Glomerular endothelial cell (primary cell): ENCODE measurements at places on chromosomes 5 and 9. TPM values are rescaled to one million over a fixed set of nuclear protein-coding genes. Genes with fewer than 3 reads are reported as not detected.

Gene ZBED3
- total RNA-seq: 7.1 and 12.0 TPM in 2 replicates

Gene SH2D3C
- total RNA-seq: 94.0 and 160 TPM in 2 replicates

Gene CXXC5
- total RNA-seq: 20.8 and 22.6 TPM in 2 replicates

Gene ARL14EPL
- not detected in 2 replicates for total RNA-seq

Gene SLC34A3
- not detected in 2 replicates for total RNA-seq

Gene PTPRD
- total RNA-seq: 1.3 and 4.1 TPM in 2 replicates

Gene ZNF483
- 1.7 and 2.7 TPM in 2 replicates for total RNA-seq

Gene TERT
- not detected in 2 replicates for total RNA-seq

Gene ADAMTSL2
- total RNA-seq: 0.05 TPM in 1 of 2 replicates, not detected in the other

Gene SPATA31A3
- not detected in 2 replicates for total RNA-seq

Gene C5orf22
- 18.2 and 18.7 TPM in 2 replicates for total RNA-seq

Gene PCDH12
- total RNA-seq: 42.8 and 67.3 TPM in 2 replicates

Gene MSMP
- total RNA-seq: 1.6 and 7.9 TPM in 2 replicates

DNA sequence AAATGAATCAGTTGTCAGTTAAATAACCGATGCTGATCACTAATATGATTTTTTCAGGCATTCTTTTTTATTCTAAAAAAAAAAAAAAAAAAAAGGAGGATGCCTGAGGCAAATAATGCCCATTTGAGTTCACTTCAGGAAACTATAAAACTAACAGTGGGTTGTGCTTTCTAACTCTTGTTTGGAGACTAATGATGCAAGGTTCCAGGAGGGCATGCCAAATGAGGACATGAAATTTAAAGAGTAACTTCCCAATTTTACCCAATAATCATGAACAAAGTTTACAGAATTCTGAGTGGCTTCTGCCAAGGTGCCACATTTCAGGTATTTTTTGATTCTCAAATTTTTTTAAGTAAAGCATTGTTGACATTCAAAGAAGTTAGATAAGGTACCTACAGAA is 41.0 kb downstream of the CEP120 start:
- no peak for DNase-seq

- DNase-seq: no peak
These were observed 105.6 kb upstream of the ZNF366 start for GRCh38 chr5:72612810-72613209.

- DNase-seq: no peak
These were observed 888 bp downstream of the RABGAP1 start for GRCh38 chr9:122941582-122942234.

DNA sequence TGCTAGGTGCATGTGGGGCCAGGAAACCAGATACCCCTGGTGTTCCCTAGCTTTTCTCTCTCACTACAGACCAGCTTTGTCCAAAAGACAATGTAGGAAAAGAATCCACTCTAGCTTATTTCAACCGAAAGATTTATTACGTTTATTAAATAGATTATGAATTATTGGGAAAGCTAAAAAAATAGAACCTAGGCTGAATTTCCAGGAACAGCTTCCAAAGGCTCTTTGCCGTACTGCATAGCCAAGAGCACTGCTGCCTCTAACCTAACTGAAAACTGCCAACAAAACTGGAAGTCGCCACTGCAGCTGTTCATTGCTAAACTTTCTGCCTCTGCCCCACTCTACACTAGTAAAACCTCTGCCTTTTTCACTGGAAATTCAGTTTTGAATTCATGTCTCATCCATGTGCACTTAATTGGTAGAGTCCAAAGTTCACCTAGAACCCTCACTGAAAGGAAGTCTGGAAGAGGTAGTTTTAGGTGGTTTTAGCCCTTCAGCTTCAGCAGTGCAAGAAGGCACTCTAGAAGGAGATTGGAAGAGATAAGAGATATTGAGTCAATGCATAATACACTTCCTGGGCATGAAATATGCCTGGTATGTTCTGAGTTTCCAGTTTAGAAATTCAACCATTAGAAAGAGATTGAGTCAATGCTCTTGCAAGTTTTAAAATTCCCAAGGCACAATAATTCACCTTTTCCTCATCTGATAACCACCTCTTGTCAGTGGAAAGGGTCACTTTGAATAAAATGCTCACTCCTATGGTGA is 927.9 kb downstream of the MAT2B start:
- no peak for DNase-seq

GRCh38 chr5:14298126-14298847 is 155.1 kb downstream of the TRIO start:
- DNase-seq: no peak

- no peak for DNase-seq
These were observed 48.1 kb downstream of the PTCD2 start for GRCh38 chr5:72368271-72368670.

- DNase-seq: no peak
These were observed 311.4 kb downstream of the TMEM167A start for GRCh38 chr5:82765765-82766164.

DNA sequence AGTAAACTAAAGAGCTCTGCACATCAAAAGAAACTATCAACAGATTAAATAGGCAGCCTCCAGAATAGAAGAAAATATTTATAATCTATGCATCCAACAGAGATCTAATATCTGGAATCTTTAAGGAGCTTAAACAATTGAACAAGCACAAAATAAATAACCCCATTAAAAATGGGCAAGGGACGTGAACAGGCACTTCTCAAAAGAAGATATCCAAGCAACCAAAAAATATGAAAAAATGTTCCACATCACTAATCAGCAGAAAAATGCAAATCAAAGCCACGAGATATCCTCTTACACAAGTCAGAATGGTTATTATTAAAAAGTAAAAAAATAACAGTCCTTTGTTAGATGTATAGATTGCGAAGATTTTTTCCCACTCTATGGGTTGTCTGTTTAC is 109.1 kb upstream of the TRPC7 start:
- no peak for DNase-seq

DNA sequence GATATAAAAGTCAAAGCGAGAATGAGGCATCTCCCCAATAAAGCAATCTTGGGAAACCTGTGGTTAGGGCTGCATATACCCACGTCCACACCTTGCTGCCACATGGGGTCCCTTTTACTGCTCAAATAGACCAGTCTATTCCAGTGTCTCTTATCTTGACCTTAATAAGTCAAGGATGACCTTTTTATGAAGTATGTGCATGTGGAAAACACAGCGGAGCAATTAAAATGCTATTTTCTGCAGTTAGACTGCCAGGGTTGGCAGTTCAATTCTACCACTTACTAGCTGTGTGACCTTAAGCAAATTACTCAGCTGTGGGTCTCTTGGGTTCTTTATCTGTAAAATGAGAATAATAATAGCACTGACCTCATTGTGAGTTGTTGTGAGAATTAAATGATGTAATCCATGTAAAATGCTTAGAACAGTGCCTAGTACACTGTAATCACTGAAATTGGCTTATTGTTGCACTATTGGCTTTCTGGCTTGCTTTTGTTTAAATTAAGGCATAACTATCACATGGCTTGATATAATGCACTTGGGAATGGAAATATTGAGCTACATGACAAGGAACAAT is 67.8 kb upstream of the HSPB3 start:
- DNase-seq: no peak

DNA sequence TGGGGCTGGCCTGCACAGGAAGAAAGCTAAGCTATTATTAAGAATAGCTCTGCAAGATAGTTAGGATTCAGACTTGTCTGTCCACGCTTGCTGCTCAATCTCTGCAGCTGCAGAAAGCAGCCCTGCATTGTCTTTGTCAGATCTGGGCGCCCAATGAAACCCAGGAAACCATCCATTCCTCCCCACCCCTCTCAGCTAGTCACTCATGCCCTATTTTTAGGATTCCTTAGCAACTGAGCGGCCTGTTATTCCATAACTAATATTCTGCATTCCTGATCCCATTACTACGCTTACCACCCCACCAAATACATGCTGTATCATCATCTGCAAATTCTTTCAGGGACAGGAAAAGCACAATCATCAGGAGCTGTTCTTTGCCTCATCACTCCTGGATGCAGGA is 52.9 kb upstream of the APC start:
- DNase-seq: no peak

DNA sequence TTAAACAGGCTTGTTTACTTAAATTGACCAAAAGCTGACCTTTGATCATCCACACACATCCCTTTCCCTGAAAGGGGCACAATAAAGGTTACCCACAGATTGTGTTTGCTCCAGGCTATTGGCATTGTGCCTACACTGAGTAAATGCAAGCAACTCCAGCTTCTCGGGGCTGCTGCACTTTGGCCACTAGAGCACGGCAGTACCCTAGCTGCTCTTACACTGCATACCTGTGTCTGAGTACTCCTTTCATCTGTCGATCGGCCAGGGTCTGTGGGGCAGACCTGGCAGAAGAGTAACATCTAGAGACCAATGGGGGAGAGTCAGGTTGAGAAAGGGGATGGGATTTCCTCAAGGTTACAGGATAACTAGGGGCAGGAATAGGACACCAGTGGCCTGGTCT is 281.9 kb upstream of the NMUR2 start:
- no peak for DNase-seq

GRCh38 chr9:6439051-6439703 is 26.2 kb downstream of the UHRF2 start:
- DNase-seq: no peak

GRCh38 chr9:97990259-97990658 is 7.1 kb downstream of the ANP32B start:
- no peak for DNase-seq

- DNase-seq: no peak
These were observed 107.3 kb downstream of the AP3B1 start for GRCh38 chr5:78187172-78187571.

DNA sequence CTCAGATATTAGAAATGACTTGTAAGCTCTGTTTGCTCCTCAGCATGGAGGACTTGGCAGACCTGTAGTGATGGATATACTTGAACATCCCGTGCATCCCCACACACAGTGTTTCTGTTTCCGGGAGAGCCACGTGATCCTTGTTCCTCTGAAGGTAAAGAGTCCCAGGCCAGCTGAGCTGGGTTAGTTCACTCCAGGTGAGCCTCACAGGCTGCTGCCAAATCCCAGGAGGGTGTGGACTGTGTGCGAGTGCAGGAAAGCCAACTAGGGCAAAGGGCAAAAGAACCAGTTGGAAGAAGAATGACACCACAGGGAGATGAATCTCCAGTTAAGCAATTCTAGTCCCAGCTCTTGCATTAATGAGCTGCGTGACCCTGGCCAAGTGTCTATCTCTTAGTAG is 10.4 kb upstream of the TOMM5 start:
- no peak for DNase-seq

DNA sequence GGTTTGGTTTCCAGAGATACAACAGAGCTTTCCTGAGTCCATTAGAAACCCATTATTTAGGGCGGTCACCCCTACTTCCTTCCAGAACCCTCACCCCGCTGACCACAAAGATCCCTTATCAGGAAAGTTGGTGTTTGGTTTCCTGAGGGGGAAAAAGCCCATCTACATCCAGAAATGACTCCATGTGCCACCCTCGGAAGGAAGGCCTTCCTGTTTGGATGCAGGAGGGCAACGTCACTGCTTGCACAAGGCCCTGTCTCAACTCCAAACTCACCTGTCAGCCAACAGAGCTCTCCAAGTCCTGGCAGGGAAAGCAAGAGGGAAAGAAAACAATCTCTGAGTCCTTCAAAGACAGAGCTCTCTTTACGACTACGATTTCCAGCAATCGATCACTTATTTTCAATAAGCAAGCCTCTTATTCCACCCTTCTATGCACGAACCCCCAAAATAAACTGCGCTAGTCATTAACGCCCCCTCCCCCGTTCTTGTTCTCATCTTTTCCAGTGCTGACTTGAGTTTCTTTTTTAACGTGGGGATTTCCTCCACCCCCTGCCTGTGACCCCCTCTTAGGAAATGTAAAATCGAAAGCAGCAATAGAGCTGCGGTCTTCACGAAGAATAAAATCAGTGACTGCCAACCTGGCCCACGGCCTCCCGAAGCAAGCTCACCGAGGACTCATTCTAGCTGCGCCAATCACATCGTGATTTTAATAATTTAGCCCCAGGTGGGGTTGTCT is 35.7 kb upstream of the NTNG2 start:
- no peak for DNase-seq

- no peak for DNase-seq
These were observed 32.0 kb downstream of the NKD2 start for GRCh38 chr5:1040571-1040970.

GRCh38 chr9:2574203-2574602 is 47.4 kb upstream of the VLDLR start:
- DNase-seq: no peak

DNA sequence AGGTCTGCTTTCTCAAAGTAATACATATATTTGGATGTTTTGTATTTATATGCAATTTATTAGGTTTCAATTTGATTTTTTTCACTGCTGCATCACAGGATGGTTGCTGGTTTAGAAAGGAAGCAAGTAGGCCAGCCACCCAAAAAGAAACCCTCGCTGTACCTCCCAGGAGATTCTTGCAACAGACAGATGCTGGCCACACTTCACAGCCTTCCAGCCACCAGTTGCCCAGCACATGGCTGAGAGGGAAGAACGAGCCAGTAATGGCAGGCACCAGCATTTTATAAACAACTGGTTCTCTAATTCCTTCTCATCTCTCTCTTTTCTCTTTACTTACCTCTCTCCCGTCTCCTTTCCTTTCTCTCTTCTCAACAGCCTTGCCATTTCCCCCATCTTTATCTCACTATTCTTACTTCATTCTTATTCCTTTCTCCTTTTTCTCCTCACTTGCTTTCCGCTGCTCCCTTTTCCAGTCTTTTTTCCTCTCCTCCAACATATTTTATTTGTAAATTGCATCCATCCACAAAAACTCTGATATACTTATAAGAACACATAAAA is 38.9 kb downstream of the EFNA5 start:
- no peak for DNase-seq

DNA sequence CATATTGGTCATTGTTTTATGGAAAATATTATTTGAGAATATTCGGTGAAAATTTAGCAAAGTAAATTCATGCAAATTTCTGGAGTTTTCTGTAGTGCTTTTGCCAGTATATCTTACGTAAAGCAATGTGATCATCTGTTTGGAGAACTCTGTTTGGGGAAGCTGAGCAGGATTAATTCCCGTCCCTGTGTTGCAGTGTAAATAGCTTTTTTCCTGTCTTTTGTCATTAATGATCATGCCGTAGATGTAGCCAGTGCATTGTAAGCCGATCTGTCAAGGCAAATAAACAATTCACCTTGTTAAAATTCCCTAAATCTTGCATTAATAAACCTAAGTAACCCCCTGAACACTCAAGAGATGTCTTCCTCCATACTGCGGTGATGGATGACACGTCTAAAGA is 39.2 kb downstream of the PPIC start:
- DNase-seq: no peak

GRCh38 chr5:99674101-99674500 is 745.3 kb upstream of the CHD1 start:
- DNase-seq: no peak

DNA sequence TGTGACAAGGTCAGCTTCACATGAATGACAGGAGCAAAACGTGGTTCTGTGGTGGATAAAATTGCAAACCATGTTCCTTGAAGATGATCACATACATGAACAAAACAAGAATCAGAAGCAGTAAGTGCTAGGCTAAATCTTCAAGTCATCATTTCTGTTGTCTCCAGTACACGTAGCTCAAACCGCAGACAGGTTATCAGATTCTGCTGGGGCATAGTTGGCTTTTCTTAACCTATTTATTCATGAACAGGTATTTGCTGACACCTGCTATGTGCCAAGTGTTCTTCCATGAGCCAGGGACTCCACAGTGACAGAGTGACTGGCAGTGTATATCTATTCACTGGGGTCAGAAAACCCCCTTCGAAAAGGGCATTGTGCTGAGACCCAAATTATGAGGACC is 20.8 kb downstream of the MFAP3 start:
- DNase-seq: no peak

- DNase-seq: no peak
These were observed 113.7 kb upstream of the PAPPA start for GRCh38 chr9:116039893-116040292.
